ENCODE measurements at places on chromosomes 7 and 10.

GRCh38 chr7:17951742-17952254 is 11.5 kb upstream of the SNX13 start:
- DNase-seq = no peak

DNA sequence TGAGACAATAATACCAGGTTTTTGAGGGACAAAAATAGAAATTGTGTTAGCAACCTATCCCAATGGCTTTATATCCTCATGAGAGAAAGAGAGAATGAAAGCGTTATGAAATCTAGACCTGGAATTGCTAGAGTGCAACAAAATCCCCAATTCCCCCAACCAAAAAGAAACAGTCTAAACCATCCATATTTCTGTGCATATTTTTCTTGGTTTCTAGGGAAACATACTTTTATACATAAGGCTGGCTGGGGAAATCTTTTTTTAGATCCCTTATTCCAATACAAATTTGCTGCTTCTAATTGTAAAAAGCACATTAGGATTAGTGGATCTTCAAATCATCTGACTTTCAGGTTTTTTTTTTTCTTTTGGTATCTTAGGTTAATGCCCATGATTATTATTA is 277.0 kb upstream of the SEMA3A start:
- DNase-seq = no peak

- DNase-seq = peak; percentile 0
Observed at GRCh38 chr10:21372651-21373410, 152.7 kb downstream of the SKIDA1 start.

DNA sequence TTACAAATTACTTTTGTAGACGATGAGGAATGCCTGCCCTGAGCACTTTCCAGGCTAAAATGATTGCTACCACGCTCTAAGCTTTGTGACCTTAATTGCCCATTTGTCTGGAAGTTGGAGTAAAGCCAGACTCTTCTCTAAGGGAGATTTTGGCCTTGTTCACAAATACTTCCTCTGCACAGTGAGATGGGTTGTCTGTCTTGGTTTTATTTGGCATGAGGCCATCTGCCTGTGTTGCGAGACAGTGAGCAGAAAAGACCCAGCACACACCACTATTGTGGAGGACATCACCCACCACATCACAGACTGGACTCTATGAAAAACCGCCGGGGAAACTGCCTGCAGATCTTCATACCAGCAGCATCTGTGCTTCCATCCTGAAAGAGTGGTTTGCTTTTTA is 138.4 kb downstream of the BICC1 start:
- peak; percentile 44 for DNase-seq

GRCh38 chr10:70334526-70335245 is 47.7 kb downstream of the LRRC20 start:
- DNase-seq = no peak

DNA sequence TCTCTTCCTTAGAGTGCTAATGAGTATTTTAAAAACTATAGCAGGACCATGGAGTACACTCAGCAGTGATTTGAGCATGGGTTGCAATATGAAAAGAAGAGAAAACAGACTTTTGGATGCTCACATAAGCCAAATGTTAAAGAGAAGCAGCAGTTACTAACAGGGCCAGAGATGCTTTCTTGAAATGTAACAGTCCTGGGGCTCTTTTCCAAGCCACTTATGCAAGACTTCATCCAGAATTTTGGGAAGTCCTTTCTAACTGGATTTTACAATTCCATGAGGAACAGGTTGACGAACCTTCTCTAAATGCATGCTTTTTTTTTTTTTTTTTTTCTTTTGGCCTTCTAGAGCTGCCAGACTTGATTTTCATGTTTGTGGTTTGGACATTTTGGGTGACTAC is 282.0 kb downstream of the SEC23IP start:
- DNase-seq = no peak

DNA sequence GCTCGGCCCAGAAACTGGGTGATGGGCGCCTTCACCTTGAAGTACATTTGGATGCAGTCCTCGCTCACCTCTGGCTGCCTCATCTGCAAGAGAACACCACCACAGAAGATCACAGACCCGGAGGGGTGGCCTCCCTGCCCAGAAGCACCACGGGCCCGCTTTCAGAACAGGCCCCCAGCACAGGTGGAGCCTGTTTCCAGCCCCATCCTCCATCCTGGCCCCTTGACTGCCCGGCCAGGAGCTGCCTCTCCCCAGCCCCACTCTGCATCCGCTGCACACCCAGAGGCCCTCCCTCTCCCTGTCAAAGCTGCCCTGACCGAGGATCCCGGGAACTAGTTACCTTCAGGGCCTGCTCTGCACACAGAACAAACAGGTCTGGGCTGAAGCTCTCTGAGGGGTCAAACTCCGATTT is 724 bp downstream of the CFAP46 start:
- DNase-seq = no peak

GRCh38 chr7:143929224-143929920 is 5.7 kb upstream of the OR2F2 start:
- DNase-seq = no peak

DNA sequence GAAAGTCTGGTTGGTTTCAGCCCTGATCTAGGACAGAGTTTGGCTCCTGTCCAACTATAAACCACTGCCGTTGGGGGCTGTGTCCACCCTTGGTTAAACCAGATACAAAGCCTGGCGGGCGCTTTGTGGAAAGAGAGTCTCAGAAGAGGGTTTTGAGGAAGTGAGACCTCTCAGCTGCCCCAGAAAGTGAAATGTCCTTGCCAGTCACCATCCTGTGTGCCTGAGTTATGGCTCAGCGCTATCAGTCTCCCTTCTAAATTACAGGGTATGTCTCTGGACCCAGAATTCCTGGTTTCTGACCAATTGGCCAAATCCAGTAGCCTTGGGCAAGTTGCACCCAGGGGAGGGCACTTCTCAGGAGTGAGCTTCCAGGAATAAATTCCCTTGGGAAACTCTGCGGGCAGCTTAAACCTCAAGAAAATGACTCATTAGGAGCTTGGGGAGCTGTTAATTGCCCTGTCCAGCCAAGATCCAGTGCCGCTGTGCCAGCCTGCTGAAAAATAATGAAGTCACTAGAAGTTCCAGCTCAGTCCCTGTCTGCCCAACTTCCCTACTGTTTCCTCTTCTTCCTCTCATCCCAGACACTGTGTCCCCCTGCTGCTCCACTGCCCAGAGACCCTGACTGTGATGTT is 66.7 kb upstream of the PDZD8 start:
- DNase-seq = peak; percentile 70

- peak; percentile 42 for DNase-seq
Observed at GRCh38 chr10:101014230-101014884, 14.7 kb downstream of the LZTS2 start.

DNA sequence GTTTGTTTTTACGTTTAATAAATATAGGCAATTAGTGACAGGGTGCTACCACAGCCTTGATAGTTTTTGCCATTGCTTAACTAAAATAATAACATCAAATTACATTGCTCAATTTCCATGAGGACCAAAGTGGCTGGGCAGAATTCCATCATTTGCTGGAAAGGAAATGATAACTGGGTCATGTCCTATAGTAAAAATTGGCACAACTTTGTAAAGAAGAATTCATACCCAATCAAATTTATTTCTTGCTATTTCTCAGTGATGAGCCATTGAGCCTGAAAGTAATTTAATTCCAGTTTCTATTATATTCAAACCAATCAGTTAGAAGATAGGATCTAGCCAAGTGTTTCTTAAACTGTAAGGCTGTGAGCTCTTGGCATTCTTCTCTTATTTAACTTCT is 102.2 kb upstream of the CTTNBP2 start:
- no peak for DNase-seq

DNA sequence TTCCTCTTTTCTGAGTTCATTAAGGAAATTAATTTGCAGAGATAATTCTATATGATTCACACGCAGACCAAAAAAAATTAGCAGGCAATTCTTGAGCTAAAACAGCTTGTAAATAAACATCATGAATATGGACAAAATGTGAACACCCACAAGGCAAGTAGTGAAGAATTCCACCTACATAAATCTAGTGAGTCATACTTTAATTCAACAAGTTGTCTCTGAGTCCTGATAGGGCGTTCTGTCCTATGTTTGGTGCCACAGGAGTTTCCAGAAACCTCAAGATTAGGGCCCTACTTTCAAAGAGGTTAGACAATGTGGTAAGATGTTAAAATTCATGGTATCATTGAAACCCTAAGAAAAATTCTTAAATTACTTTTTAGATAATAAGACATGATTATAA is 122.3 kb downstream of the SGMS1 start:
- no peak for DNase-seq

DNA sequence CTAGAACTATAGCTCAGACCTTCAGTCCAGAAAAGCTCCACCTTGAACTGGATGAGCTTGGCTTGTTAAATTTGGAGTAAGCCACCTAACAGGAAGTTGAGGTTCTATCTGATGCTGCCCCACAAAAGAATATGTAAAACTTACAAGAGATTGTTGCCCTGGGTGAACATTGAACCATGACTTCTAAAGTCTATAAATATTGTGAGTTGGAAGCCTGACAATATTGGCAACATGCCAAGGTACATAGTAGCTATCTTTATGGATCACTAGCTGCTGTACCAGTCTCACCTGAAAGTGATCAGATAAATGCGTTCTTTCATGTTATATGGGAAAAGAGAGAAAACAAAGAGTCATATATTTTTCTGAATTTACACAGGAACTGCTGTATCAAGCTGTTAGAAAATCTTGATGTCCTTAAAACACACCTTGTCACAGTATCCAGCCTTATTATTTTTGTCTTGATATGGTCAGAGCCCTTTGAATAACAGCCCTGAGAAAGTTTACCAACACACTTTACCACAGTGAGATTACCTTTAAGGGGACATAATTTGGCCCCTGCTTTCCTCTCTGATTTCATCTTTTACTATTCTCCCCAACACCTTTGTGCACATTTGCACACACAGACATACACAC is 92.0 kb downstream of the LSMEM1 start:
- no peak for DNase-seq

DNA sequence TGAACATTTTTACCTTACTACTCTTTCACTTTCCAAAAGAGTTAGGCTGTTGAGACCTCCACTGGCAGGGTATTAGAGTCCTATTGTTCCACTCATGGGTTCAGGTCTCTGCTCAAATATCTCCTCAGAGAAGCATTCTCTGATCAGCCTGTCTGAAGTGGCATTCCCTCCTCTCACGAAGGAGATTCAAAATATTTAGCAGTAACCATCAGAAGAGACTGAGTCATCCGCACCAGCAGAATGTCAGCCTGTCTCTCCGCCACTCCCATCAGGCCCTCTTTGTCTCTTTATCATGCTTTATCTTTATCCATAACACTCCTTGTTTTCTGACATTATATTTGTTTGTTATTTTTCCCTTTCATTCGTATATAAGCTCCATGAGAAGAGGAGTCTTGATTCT is 79.1 kb downstream of the AASS start:
- DNase-seq = no peak

- no peak for DNase-seq
Observed at GRCh38 chr7:18754766-18755165, 259.2 kb downstream of the HDAC9 start.

- no peak for DNase-seq
Observed at GRCh38 chr10:26627324-26627723, 70.2 kb upstream of the PDSS1 start.

DNA sequence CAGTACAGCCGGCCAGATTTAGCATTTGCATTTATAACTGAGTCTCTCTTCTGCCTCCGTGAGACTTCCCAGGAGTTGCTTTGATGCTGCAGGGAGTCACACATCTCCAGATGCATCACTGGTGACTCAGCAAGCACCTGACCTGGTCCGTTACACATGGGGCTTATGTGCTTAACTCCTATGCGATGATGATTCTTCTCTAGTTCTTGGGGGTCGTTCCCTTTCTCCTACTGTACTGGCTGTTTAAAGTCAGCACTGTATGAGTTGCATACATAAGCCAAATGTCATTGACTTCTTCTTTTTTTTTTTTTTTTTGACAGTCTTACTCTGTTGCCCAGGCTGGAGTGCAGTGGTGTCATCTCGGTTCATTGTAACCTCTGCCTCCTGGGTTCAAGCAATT is 13.0 kb upstream of the AKR1E2 start:
- no peak for DNase-seq

GRCh38 chr10:79184145-79184625 is 115.4 kb downstream of the ZMIZ1 start:
- no peak for DNase-seq

- DNase-seq = no peak
Observed at GRCh38 chr10:124680675-124681074, 63.5 kb downstream of the FAM53B start.

GRCh38 chr10:130372866-130373265 is 236.7 kb downstream of the GLRX3 start:
- DNase-seq = no peak

GRCh38 chr7:55191926-55192692 is 173.0 kb upstream of the LANCL2 start:
- no peak for DNase-seq

GRCh38 chr7:157609932-157610640 is 273.3 kb downstream of the DNAJB6 start:
- no peak for DNase-seq

DNA sequence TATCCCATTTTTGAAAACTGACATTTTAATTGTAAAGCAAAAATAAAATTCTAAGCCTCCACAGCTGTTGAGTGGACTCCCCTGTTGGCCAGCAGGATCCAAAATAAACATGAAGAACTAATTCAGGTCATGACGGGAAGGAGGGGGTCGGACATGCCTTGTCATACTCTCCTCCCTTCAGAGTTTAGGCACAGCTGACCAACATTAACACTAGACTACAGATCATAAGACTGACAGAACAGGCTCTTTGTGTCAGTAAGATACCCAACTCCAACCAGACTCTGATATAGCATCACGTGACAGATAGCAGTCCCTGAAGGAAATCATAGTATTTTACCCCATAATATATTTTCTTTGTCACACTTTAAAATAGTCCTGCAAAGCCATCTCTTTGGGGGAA is 20.9 kb upstream of the ZNF12 start:
- no peak for DNase-seq

DNA sequence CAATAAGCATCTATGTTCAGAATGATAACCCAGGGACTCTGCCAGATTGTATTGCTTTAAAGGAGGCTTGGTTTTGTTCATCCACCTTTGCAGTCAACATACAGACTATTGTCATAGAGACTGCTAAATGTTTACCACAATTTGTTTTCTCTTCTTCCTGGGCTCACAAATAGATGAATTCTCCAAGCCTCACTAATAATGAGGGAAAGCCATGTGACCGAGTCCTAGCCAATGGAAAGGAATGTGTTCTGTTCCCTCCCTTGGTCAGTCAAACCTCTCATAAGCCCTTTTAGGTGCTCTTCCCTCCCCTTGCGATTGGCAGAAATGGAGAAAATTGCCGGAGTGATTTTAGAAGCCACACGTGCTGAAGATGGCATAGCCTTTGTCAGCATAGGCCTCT is 136.9 kb downstream of the RTKN2 start:
- DNase-seq = no peak

DNA sequence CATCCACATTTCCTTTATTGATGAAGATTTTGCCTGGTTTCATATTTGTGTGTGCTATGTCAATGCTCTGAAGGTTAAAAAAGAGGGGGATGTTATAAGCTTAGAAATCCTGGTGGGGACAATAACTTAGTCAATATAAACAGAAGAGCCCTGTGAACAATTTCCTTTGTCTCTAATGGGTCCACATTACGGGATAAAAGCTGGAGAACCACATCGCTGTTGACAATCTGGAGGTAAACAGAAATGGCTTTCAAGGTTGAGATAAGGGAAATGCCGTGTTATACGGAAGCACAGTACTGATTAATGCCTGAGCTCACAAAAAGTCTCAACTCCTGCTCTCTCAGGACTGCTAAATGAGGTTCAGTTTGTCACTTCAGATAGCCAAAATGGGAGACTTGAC is 16.8 kb downstream of the ASAH2 start:
- DNase-seq = no peak

Data from hematopoietic multipotent progenitor cell (in vitro differentiated cells).